Osteoblast (primary cell): ENCODE measurements at places on chromosomes 5 and 9. TPM values are rescaled to one million over a fixed set of nuclear protein-coding genes. Genes with fewer than 3 reads are reported as not detected.
A peak's percentile ranks its signal among the peaks of the same experiment; 100 is the strongest.

DNA sequence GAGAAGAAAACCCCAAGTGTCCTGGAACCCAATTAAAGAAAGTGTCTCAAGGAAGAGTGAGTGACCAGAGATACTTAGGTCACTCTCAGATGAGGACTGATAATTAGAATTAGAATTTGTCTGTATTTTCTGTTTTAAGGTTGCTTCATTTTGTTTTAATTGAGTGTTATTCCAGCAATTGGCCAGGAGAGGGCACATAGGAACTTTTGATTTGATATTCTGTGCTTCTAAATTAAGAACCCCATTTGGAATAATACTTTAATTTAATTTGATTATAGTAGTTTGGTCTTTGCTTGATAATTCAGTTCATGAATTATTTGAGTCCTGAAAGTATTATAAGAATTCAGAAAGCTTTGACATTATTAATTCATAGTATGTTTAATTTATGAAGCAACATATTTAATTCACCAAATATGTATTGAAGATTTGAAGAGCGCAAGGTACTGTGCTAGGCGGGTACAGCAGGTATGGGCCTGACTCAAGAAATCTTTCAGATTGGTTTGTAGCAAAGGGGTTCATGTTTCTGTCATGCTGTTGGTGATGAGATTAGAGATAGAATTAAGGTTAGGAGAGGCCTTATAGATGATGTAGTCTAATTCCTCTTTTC lies 4.9 kb downstream of the MRPL22 start:
- H3K36me3 ChIP-seq: no peaks in the 10 kb centered on the region
- peaks cover 11% of the 10 kb centered on the region for H3K4me1 ChIP-seq
- H3K27me3 ChIP-seq: no peaks in the 10 kb centered on the region
- DNase-seq: no peak
- no peak overlapping the region for H3K27ac ChIP-seq

Gene PRUNE2
- 59.2 and 80.0 TPM in 2 replicates for total RNA-seq

DNA sequence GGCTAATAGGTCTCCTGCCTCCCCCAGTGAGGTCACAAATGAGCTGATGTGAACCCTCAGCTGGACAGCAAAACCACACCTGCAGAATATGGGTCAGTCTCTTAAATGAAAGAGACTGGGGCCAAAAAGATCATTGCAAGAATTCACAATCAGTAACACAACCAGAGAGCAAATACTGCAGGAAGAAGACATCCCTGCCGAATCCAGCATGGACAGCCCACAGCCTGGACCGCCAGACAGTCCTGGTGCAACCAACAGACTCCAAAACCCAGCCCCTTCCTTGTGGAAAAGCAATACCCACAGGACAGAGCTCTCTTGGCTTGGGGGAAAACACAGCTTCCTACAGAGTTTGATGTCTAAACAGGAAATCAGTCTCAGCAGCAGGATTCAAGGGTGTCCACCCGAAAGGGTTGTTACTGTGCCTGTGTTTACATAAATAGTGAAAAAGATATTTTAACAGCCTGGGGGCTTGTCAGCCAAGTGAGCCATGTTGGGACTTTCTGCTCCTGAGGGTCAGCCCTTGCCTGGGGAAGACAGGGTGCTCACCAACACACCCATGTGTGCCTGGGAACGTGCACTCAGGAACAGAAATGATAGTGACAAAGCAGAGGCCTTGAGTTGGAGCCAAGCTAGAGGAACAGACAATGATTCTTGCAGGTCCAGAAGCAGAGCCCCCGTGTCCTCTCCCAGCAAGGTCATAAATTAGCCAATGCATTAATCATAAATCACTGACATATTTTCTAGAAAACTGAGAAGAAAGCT lies 106.2 kb downstream of the SEMA5A start:
- H3K27me3 ChIP-seq: no peaks in the 10 kb centered on the region
- peak overlapping the region; percentile 91 for H3K27ac ChIP-seq
- no peak for DNase-seq
- H3K4me1 ChIP-seq: peaks cover 34% of the 10 kb centered on the region
- peak overlapping the region; percentile 15 for H3K4me3 ChIP-seq

DNA sequence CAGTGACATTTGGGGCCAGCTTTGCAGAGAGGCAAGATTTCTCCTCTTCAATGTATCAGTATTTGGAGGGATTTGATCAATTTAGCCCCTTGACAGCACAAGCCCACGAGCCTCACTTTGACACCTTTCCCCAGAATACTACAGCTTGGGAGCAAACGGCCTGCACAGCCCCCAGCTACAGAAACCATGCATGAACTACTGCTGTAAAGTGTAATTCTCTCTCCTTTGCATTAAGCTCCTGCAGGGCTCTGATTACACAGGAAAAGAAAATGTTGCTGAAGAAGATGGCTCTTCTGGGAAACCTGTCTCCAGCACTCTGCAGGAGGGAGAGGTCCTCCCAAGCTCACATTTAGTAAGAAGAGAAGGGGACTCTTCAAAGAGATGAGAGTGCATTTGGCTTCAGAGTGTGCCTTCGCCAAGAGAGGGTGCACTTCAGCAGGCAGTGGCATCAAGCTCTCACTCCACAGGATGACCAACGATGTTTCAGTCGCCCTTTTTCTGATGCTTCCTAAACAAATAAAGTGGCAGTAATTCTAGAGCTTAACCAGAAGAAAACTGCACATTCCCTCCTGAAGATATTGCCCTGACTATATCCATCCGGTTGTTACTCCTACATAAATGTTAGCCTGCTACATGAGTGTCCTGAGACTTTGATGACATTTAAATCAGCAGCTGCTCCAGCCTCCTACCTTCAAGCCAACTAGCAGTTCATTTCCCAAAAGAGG lies 272.2 kb downstream of the AUH start:
- no peak for DNase-seq
- no peaks in the 10 kb centered on the region for H3K27me3 ChIP-seq
- no peak overlapping the region for H3K4me3 ChIP-seq
- H3K36me3 ChIP-seq: no peaks in the 10 kb centered on the region

Gene GTF3C5
- 31.8 and 41.3 TPM in 2 replicates for total RNA-seq

- H3K27ac ChIP-seq: peak overlapping the region; percentile 74
- H3K4me3 ChIP-seq: no peak overlapping the region
- peak; percentile 18 for DNase-seq
- no peaks in the 10 kb centered on the region for H3K36me3 ChIP-seq
Measured at GRCh38 chr5:96031811-96032261, 70.2 kb upstream of the ELL2 start.

DNA sequence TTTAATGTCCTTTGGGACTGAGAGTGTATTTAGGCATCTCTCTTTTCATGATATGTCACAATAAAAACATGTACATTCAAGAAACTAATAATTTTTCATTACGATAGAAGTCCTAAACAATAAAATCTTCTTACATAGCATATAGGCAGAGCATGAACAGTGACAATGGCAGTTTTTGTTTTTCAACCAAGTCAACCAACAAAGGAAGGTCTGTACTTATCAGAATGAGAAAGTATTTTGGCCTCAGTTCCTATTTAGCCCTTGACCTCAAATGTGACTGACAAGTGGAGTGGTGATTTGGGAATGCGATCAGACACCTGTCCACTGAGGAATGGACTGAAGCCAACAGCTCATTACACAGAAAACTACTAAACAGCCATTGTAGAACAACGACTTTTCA lies 219.5 kb downstream of the TMEM161B start:
- H3K27me3 ChIP-seq: no peaks in the 10 kb centered on the region
- no peak overlapping the region for H3K4me3 ChIP-seq
- no peaks in the 10 kb centered on the region for H3K36me3 ChIP-seq

- no peak overlapping the region for H3K27ac ChIP-seq
- H3K4me1 ChIP-seq: no peaks in the 10 kb centered on the region
- no peaks in the 10 kb centered on the region for H3K27me3 ChIP-seq
- H3K4me3 ChIP-seq: no peak overlapping the region
- DNase-seq: no peak
- peaks cover 64% of the 10 kb centered on the region for H3K36me3 ChIP-seq
Measured at GRCh38 chr9:37582548-37583157, 6.5 kb upstream of the FBXO10 start.

GRCh38 chr9:94786586-94786985 lies 60.1 kb downstream of the AOPEP start:
- no peak overlapping the region for H3K4me3 ChIP-seq
- H3K4me1 ChIP-seq: peaks cover 23% of the 10 kb centered on the region
- DNase-seq: no peak
- H3K36me3 ChIP-seq: peaks cover 4% of the 10 kb centered on the region

Gene UBAC1
- 29.0 and 32.1 TPM in 2 replicates for total RNA-seq

DNA sequence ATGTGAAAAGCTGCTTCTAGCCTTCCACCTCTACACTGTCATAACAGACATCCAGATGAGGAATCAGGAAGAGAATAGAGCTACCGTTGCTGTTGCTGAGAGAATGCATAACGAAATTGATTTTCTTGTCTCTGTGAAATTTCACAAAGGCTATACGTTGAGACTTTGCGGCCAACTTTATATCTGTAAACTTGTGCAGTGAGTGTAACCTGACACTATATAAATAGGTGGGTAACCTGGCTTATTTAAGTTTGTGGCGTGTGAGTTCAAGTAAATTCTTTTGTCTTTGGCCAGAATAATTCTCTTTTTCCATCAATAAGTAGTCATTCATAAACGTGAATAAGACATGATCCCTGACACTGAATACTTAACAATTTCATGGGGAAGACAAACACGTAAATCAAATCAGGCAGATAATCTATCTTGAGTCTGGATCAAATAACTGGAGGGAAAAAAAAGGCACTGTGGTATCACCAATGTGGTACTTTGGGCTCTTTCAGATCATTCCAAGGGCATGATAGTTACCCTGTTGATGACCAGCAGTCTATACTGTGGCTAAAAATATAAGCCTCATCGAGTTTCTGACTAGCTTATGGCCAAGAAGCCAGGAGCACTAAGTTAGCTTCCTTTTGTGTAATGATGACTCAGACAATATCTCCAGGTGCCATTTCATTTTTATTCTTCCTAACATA lies 98.2 kb upstream of the RASA1 start:
- H3K4me3 ChIP-seq: no peak overlapping the region
- H3K4me1 ChIP-seq: no peaks in the 10 kb centered on the region
- DNase-seq: no peak
- no peaks in the 10 kb centered on the region for H3K27me3 ChIP-seq
- no peaks in the 10 kb centered on the region for H3K36me3 ChIP-seq
- H3K27ac ChIP-seq: no peak overlapping the region

DNA sequence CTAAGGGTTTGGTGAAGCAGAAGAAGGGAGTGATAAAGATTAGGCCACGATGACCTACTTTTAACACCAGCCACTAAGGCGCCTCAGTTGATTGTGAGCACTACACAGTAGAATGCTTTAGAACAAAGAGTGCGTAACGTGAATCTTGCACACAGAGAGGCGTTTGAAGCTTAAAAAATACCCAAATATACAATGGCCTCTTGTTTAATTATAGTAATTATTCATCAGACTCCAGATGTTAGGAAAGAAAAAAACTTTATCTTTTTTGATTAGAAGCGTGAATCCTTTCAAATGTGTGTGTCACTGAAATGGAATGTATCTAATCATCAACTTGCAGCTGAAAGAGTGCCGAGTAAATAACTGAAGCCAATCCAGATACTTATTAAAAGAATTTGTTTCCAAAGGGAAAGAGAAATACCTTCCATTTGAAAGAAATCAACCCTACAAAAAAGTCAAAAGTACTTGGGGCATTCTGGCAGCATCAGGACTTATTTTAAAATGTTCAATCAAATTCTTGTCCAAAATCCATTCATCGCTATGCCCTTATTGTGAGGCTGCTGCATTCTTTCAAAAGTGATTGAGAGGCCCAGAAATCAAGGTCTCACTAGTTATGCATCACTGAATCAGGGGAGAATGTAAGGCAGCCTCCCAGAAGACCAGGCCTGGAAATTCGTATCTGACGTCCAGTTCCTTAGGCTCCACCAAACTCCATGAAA lies 337.5 kb downstream of the ZNF608 start:
- no peak for DNase-seq
- no peak overlapping the region for H3K27ac ChIP-seq
- no peaks in the 10 kb centered on the region for H3K27me3 ChIP-seq
- H3K36me3 ChIP-seq: no peaks in the 10 kb centered on the region
- H3K4me1 ChIP-seq: no peaks in the 10 kb centered on the region

Gene MACIR
- 8.0 and 10.3 TPM in 2 replicates for total RNA-seq

DNA sequence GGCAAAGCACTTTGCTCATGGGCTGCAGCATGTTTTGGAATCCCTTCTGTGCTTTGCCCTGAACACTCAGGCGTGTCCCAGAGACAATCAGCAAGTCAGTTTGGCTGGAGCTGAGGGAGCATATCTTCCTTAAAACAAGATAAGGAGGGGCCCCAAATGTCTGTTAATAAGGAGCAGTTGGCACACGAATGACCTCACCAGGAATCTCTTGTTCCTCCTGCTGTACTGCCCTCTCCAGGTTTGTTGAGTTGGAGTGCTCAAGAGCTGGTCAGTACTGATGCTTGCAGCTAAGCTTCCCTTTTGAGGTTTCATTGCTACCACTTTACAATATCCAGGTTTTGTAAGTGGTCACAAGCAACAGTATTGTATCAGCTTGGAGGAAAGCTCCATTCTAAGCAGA lies 101.3 kb upstream of the EGFLAM start:
- no peak for DNase-seq
- H3K4me1 ChIP-seq: no peaks in the 10 kb centered on the region
- H3K36me3 ChIP-seq: no peaks in the 10 kb centered on the region

DNA sequence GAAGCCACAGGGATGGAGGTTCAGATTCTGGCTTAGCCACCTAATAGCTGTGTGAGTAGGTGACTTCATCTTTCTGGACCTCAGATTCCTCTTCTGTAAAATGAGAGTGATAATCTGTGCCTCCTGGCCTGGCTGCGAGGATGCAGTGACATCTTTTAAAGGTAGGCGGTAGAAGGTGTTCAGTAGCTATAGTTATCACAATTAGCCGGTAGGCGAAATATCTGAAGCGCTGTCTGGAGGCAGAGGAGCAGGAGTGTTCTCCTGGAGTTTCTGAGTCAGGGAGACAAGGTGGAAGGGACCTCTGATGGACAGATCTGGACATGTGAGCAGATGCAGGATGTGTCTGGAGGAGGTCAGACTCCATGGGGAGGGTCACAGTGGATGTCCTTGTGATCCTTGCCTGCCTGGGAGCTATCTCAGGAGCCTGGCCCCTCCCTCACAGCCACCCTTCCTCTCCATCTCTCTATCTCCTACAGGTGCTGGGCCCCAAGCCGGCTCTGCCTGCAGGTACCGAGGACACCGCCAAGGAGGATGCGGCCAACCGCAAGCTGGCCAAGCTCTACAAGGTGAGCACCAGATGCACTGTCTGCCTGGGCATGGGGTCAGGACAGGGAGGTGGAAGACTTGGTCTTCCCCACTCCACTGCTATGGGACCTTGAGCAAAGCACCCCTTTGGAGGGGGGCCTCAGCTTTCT lies 45.6 kb downstream of the GSN start:
- H3K27me3 ChIP-seq: no peaks in the 10 kb centered on the region
- H3K4me1 ChIP-seq: no peaks in the 10 kb centered on the region
- DNase-seq: no peak
- no peak overlapping the region for H3K4me3 ChIP-seq

Gene LYSMD3
- total RNA-seq: 17.7 and 19.2 TPM in 2 replicates
